Suppressor macrophage treated with lipopolysaccharide for 1 hour (primary cell): ENCODE measurements at places on chromosomes 3 and 15.

- no peak for DNase-seq
Observed at GRCh38 chr3:56629451-56629850, 53.6 kb downstream of the TASOR start.

DNA sequence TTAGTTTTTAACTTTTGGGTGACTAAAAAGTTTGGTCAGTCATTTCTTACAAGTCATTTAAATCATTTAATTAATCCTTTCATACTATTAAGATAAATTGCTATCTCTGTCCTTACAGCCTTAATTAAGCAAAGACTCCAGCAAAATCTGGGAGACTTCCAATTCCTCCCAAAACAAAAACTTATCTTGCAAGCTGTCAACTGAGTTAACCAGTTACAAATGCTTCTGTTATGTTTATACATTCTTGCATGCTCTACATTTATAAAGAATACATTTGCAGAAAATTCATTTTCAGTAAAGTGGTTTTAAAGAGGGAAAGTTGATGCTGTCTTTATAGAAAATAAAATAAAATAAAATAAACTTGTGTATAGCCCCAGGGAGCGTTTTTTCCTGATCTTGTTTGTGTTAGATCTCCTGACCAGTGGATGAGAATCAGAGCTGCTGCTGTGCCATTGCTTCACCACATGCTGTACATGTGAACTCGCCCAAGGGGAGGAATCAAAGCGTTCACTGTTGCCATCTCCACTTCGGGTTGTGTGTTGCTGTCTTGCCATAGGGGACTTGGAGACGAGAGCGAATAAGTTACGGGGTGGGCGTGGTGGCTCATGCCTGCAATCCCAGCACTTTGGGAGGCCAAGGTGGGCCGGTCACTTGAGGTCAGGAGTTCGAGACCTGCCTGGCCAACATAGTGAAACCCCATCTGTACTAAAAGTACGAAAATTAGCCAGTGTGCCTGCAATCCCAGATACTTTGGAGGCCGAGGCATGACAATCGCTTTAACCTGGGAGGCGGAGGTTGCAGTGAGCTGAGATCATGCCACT is 5.5 kb downstream of the CCR4 start:
- DNase-seq, result no peak

- DNase-seq, result no peak
Observed at GRCh38 chr3:43338295-43338694, 52.0 kb downstream of the SNRK start.

GRCh38 chr15:57516327-57517029 is 75.2 kb upstream of the MYZAP start:
- no peak for DNase-seq

GRCh38 chr15:67010898-67011616 is 54.3 kb upstream of the SMAD3 start:
- no peak for DNase-seq

- DNase-seq, result peak; percentile 85
Observed at GRCh38 chr3:44954962-44955361, 21.0 kb downstream of the ZDHHC3 start.

DNA sequence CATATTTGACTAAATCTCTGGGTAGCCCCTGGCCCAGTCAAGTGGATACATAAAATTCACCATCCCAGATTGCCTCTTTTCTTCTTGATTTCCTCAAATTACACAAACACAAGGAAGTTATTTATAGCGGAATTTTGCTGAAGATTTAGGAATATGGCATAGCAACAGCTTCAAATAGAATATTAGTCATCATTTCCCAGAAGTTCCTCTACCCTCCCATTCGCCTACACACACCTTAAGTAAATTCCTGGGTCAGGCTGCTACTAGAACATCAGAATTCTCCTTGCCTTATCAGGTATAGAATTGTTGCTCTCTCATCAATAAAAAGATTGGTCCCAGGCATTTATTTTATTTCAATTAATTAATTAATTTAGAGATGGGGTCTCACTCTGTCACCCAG is 31.6 kb downstream of the MESD start:
- peak; percentile 8 for DNase-seq

DNA sequence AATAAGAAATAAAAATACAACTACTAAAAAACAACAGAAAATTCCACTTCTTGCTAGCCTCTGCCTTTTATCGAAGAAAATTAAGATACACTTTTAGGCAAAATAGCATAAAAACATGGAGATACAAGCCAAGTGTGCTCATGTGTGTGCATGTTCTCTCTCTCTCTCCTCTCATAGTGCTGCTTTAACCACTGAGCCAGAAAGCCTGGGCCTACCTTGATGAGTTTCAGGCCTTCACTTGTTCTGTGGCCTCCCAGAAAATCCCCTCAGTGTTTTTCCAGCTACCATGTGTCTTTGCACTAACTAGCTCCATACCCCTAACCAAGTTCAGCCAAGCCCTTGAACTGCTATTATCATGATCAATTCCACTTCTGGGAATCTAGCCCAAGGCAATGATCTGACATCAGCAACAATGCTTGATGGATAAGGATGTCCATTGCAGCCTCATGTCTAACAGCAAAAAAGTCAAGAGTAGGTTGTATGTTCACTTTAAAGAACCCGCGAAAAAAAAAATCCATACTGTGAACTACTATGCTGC is 18.1 kb downstream of the CYP11A1 start:
- DNase-seq, result no peak

- DNase-seq, result peak; percentile 22
Observed at GRCh38 chr3:184769382-184770170, 42.4 kb upstream of the VPS8 start.

DNA sequence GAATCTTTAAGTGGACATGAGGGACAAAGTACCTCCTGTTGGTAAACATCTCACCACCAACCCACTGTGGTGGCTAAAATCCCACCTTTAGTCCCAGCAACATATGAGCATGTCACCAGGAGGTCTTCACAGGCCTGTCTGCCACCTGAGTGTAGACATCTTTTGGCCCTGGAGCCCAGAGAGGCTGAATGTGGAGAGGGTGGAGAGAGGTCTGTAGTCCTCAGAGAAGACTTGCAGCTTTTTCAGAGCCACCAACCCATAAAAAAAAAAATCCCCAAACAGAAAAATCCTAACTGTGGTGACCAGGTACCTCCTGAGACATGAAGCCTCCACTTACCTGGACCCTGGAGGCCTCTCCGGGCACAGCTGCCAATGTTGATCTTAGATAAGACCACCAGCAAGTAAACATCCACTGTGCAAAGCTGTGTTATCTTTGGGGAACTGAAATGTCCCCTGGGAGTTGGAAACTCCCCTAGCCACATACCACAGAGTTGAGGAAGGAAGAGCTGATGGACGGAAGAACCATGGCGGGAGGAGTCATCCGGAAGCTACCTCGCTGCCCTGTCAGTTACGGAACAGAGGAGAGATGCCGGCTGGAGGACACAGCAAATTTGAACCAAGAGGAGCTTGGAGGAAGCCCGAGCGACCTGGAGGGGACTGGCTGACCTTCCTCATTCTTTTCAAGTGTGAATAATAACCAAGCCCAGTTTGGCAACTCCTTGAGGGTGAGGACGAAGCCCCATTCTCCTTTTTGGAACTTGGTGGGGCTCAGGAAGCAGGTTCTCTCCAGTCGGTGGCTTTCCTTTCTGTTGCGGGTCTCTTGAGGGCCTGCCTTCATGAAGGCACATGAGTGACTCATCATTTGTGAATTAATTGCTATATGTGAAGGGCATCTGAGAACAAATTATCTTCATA is at the start of gene GHRL:
TSS of gene GHRL (minus strand) at position 443 of the 915 bp plus-strand sequence. CDS start 2,767 bp downstream, outside the sequence.
- DNase-seq, result peak; percentile 80

- DNase-seq, result no peak
Observed at GRCh38 chr3:160747422-160747821, 8.6 kb upstream of the PPM1L start.

DNA sequence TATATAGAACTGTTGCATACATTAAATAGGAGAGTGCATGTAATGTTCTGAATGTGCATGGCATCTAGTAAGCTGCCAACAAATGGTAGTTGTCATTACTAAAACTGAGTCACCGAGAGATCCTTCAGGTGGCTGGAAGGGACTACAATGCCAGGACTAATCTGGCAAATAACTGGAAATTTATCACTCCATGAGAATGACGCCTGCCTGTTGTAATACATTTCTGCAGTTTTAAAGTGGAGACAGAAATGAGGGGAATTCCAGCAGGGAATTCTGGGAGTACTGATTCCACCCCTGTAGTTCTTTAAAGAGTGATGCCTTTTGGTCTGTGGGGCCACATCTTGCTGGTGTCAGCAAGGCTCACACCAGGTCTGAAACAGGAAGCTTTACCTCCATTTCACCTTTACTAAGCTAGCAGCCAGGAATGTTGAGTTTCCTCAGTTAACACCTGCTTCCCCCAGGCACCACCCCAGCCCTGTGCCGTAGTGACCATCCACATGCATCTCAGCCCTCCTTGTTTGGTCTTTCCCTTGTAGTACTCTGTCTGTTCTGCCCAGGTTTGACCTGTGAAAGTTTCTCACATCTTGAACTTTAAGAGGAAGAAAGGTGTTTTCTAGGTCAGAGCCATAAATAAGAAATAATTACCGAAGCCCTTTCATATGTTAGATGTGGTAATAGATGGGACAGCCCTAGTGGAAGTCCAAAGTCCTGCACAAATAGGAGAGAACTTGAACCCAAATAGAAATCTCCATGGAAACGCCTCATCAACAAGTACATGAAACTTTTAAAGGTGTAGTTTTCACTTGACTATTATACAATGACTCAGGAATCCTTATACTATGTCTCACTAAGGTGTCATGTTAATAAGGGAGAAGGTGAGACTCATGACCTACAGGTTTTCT is 56.7 kb upstream of the LMOD3 start:
- no peak for DNase-seq

GRCh38 chr3:40267937-40268724 is 41.4 kb upstream of the EIF1B start:
- no peak for DNase-seq

GRCh38 chr3:134232151-134232550 is 18.5 kb downstream of the RYK start:
- peak; percentile 46 for DNase-seq

DNA sequence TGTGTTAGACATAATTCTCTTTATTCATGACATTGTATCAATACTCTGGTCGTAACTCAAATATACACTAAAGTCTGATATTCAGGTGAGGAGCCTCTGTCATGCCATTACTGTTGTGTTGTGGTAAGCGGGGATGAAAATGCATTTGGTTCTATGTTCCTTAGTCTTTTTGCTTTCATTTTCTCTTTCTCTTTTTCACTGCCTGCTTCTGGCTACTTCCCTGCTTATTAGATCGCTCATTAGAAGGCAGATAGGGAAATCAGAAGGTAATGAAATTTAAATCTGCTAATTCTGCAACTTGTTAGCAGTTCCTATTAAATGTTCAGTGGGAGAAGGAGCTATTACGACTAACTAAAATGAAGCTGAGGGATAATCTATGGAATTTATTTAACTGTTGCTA is 345.0 kb downstream of the GRM7 start:
- peak; percentile 3 for DNase-seq

- DNase-seq, result no peak
Observed at GRCh38 chr15:25713736-25714537, 149.2 kb downstream of the ATP10A start.

GRCh38 chr15:40234783-40235182 is 4.1 kb upstream of the PAK6 start:
- DNase-seq, result peak; percentile 47
